ENCODE measurements at places on chromosomes 16 and 17.

GRCh38 chr17:81059026-81059425, 24.1 kb downstream of the BAIAP2 start:
- DNase-seq, result no peak

- DNase-seq, result no peak
These were observed 97.4 kb downstream of the VAT1L start for GRCh38 chr16:77885571-77886295.

- DNase-seq, result no peak
These were observed 33.4 kb downstream of the DCUN1D3 start for GRCh38 chr16:20866801-20867200.

DNA sequence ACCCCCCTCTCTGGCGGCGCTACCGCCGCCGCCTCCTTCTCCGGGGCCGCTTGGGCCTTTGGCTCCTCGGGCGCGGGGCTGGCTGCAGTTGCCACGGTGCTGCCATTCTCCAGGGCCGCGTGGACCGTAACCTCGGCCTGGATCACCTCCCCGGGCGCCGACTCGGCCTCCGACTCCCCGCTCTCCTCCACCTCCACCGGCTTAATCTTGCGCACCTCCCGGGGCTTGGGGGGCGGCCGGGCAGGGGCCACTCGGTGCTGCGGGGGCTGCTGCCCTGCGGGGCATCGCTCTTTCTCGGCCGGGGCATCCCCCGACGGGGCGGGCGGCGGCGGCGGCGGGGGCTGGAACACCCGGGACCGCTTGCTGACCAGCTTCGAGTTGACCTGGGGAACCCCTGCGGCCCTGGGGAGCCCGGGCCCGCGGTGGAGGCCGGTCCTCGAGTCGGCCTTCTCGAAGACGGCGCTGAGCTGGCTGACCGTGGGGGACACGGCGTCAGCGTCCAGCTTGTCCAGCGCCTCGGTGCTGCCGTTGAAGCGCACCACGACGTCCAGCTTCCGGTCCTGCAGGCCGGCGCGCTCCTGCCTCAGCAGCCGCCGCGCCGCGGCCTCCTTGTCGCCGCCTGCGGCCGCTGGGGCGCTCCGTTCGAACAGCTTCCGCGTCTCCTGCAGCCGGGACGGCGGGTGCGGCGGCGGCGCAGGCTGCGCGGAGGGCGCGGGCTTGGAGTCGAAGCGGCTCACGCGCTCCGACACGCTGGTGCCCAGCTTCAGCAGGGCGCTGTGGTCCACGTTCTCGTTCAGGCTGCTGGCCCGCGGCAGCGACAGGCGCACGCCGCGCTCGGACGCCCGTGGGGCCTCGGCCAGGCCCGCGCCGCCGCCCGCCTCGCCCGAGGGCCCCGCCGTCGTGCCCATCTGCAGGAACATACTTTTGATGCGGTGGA, 792 bp downstream of the PPP1R9B start:
- DNase-seq, result no peak

GRCh38 chr16:75026892-75027391, 28.1 kb downstream of the ZNRF1 start:
- no peak for DNase-seq

DNA sequence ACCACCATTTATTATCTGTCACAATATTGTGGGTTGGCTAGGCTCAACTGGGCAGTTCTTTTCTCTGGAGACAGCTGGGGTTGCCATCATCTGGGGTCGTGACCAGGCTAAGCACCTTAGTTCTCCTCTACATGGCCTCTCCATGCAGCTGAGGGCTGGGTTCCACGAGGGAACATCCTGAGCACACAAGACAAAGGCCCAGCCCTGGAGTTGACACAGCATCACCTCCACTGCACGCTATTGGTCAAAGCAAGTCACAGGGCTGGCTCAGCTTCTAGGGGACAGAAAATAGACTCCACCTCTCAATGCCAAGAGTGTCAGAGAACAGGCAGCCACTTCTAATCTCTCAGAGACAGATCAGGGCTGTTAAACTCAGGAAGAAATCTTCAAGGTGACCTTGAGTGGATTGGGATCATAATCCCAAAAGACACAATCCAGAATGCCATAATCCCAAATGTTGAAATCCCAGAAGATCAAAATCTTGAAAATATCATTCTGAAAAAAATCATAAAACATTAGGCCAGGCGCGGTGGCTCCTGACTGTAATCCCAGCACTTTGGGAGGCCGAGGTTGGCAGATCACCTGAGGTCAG, 13.0 kb upstream of the USP10 start:
- DNase-seq, result no peak

DNA sequence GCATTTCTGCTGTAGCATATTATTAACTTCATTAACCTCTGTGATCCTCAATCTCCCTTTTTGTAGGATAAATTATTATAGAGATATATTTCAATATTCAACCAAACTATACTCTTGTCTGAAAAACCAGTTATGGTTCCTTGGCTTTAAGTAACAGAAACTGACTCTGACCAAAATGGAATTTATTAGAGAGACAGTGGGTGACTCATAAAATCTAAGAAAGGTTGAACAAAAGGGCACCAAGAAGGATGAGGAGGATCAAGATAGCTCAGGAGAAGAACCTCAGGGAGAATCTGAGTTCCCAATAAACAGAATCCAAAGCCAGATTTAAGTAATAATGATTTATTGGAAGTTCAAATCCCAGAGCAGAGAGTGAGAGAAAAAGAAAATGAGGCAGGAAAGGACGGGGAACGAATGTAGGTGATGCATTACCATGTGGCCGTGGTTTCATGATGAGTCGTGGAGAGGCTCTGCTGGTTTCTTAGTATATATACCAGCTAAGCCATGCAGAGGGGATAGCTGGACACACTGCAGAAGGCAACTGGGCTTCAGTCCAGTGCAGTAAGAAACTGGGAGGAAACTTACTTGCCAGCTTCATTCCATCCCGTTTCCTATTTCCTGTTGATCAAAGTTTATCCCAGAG, 151.5 kb upstream of the GOT2 start:
- DNase-seq, result no peak

DNA sequence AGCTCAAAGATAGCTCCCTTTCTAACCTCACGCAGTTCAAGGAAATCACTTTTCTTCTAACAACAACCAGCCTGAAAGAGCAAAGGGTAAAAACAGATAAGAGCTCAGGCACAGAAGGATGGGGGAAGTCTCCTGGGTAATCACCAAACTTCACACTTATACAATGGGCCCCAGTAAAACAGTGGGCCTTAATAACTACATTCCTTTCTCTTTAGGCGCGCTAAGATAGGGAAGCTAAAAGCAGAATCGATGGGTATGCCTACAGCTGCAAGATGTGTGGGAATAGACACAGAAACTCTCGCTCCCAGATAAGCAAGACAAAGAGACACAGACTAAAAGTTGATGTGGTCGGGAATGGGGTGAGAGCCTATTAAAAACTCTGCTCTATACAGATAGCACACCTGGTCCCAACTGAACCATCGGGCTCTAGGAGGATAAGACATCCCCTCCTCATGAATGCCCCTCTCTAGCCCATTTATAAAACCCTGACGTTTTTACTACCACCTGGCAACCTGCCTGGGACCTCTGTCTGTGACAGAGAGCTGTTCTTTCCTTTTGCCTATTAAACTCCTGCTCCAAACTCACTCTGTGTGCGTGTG, 826 bp downstream of the LYZL6 start:
- DNase-seq, result peak; percentile 16

DNA sequence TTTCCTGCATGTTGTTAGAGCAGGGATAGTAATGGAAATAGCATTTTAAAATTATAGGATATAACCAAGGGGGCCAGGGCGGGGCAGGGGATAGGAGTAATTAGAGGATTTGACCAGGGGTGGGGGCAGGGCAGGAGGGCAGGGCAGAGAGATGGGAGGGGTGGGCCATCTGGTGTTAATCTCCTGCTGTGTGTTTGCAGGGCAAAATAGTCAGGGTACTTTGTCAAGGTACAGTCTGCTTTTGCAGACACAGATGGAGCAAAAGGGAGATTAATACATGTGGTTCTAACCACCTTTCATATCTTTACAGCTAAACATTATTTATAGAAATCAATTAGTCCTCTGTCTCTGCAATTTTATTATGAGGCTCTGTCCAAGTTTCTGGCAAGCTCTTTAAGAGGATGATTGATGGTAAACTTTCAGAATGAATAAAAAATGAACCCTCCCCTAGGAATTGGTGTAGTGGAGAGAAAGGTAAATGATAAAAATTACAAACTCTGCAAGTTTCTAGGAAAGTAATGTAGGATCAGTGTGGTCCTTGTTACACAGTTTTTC, 6.6 kb downstream of the ANKFN1 start:
- DNase-seq, result no peak

DNA sequence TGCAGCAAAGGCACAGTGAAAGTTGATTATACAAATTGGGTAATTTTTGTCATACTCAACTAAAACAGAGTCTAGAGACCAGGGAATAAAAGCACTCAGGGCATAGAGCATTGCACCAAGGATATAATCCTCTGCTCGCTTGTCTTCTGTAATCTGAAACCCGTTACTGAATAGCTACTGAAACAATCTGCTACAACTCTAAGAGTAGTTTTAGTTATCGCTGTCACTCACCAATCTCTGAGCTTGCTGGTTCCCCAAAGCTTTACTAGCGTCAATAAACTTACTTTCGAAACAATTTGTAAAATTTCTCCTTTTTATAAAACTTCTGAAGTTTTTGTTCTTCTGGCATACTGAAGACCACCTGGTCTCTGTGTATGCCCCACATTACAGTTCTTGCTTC, 22.9 kb upstream of the SLC35G3 start:
- DNase-seq, result no peak

DNA sequence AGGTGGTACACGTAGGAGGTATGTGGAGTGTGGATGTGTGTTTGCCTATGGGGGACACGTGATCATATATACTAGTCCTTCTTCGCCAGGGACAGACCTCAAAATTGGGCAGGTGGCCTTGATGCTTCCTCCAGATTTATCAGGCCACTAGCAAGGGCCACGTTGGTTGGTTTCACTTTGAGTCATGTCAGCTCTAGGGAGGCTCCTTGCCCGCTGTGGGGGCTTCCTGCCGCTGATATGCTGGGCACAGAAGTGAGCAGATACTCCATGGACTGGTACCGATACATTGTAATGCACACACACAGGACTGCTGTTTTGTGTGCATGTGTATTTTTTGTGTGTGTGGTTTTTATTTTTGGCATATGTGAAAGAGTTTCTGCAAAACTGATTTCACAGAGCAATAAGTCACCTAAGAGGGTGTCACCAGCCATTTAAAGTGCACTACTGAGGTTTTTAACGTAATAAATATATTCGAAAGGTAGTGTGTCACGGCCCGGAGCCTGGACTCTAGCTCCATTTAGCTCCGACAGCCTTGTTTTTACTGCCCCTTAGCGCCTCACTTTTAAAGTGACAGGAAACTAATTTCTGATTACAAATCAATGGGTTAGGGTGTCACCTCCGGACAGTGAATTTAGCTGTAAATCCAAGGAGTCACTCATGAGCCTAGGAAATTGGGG, 605.5 kb upstream of the SALL1 start:
- no peak for DNase-seq

DNA sequence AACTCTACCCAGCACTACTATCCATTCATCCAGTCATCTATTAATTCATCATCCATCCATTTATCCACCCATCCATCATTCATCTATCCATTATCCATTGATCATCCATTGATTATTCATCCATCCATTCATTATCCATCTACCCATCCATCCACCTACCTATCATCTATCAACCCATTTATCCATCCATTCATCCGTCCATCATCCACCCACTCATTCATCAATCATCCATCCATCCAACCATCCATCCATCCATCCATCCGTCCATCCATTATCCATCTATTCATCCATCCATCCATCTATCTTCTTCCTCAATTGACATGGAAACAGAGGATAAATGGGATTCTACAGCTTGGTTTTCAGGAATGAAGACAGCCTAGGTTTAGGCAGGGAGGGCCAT, 12.0 kb downstream of the SLC4A1 start:
- DNase-seq, result no peak

GRCh38 chr16:588889-589657, 793 bp upstream of the RAB40C start:
- peak; percentile 77 for DNase-seq

- no peak for DNase-seq
These were observed 18.9 kb upstream of the CYLD start for GRCh38 chr16:50722960-50723359.

GRCh38 chr17:27906226-27906580, 13.0 kb upstream of the LYRM9 start:
- DNase-seq, result peak; percentile 23

DNA sequence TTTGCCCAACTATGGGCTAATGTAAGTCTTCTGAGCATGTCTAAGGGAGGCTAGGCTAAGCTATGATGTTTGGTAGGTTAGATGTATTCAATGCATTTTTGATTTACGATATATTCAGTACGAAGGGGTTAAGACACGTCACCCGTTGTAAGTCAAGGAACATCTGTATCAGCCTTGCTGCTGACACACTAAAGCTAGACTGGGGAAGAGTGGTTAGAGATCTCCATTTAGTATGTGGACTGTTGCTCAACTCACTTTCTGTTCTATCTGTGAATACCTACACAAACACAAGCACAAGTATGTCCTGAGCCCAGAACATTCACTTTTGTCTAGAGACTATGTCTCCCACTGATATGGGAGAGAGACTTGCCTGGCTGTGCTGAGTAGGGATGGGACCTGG, 71.5 kb downstream of the VMP1 start:
- DNase-seq, result no peak

GRCh38 chr16:87333581-87334331, 16.6 kb upstream of the C16orf95 start:
- DNase-seq, result no peak

DNA sequence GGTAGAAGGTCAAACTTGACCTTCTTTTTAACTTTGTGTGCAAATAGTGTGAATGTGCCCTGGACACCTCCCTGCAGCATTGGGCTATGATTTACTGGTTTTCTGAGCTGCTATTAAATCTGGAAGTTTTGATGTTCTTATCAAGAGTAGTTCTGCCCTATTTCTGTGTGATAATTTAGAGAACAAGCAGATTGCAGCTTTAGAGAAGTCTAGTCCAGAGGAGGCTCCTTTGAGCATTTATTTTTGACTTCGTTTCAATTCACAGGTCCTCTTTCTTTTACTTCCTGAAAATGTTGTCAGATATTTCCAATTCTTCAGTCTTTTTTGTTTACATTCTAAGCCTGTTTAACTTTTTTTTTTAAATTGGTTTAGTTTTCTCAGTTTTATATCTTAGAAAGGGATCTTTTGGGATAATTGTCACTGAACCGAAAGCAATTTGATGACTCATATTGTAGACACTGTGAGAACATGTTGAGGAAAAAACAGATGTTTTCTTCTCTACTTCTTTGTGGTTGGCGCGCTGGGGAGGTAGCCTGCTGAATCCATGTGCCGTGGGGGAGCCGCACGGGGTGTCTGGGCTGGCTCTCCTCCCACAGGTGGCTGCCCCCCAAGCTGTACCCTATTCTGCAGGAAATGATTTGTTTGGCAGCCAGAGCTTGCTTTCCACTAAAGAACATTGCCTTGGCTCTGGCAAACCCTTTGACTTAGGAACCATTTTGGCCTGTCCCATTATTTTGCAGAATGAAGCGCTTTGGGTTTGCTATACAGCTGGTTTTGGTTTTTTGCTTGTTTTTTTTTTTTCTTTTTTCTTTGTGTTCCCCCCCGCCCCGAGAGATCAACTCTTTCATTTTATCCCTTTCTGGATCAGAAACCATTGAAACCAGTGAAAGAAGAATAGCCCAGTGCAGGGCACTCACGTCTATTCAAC, 53.4 kb downstream of the MFSD11 start:
- no peak for DNase-seq

- no peak for DNase-seq
These were observed 2.5 kb downstream of the CORO1A start for GRCh38 chr16:30185683-30186421.

All from NCI-H1105 (cell line).